ENCODE measurements at places on chromosomes 13 and 19. TPM values are rescaled to one million over a fixed set of nuclear protein-coding genes. Genes with fewer than 3 reads are reported as not detected.

GRCh38 chr13:30618930-30619279 is 1.2 kb downstream of the USPL1 start:
- DNase-seq, result no peak

DNA sequence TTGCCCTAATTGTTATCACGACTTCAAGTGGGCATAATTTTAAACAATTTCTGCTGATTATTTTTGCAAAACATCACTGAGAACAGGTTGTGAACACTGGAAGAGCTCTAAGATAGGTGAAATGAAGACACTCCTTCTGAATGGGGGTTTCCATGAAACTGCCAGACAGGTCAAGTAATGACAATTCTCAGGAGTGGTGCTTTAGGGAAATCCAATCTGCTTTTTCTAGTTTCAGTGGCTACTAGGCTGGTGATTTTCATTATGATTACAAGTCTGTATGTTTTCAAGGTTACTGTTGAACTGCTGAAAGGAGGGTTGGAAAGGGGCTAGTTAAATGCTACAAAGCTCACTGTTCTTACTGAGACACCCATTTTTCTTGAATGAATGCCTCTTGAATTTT is 1724.2 kb downstream of the PCDH9 start:
- no peak for DNase-seq

- DNase-seq, result no peak
Observed at GRCh38 chr19:48210005-48210404, 39.5 kb downstream of the ZSWIM9 start.

DNA sequence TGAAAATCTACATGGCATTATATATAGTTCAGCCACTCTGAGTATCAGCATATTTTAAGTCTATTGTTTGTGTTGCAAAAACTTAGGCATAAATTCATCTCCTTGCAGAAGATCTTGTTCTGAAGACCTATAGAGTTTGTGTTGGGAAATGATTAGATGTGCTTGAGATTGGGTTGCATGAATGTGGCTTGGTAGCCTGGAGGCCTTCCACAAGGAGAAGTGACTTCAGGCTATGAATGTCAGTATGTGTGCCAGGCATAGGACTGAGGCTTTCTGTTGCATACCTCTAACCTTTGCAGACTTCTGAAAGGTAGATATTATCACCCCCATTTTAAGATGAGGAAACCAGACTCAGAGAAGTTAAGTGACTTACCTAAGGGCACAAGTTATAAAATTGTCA is 188.6 kb downstream of the OLFM4 start:
- DNase-seq, result no peak

- DNase-seq, result no peak
Observed at GRCh38 chr19:51541458-51542357, 10.2 kb upstream of the SIGLEC6 start.

The EIF3K gene
- total RNA-seq, result 229 TPM

GRCh38 chr13:77370888-77371287 is 44.0 kb upstream of the MYCBP2 start:
- no peak for DNase-seq

The ZNF296 gene
- total RNA-seq, result 1.7 TPM

DNA sequence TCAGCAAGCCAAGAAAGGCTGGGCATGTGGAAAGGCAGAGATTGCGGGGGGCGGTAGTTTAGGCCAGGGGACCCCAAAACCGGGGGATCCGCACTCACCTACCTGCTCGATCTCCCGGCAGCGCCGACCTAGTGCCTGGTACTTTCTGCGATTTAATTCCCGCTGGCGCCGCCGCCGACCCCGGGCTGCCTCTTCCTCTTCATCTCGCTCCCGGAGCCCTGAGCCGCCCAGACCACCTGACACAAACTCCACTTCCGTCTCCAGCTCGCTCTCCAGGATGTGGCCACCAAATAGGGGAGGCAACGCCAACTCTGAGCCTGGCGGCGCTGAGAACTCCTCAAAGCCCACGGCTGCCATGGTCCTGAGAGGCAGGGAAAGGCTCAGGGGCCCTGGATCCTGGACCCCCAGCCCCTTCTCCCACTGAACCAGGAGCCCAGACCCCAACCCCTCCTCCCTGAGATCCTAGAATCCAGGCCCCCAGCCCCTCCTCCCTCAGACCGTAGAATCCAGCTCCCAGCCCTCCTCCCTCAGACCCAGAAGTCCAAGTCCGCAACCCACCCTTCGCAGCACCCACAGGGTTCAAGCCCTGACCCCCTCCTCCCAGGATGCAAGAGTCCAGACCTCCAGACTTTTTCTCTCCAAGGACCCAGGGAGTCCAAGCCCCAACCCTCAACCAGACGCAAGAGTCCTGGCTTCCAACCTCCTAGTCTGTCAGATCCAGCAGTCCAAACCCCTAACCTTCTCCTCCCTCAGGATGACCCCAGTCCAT is 933 bp downstream of the TFPT start:
- DNase-seq, result peak; percentile 66

DNA sequence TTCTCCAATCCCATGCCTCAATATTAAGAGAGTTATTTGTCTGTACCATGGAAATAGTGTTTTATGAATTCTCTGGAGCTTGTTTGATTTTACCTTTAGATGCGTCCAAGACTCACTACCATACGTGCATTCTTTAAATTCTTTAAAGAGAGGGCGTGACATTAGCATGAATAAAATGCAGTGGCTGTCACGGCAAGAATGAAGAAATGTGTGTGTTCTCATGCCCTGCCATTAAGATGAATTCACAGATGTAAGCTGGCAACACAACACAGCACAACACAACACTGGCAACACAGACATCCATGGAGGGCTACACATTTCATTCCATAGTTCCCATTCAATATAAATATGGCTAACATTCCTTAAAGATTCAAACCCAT is 213.4 kb downstream of the ENOX1 start:
- no peak for DNase-seq

DNA sequence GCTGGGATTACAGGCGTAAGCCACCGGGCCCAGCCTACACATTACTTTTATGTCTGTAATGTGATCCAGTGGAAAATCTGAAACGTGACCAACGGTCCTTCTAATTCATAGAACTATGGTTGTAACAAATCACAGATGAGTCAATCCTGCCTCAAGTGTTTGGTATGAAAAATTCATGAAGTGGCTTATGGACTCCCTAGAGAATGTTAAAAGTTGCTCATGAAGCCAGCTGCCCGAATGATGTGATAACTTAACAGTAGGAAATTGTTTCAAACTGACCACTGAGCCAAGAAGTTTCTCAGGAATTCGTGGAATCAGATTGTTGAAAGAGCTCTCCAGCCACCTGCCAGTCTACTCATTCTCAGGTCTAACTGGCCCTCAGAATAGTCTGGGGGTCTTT is 59.4 kb upstream of the FARP1 start:
- DNase-seq, result no peak

DNA sequence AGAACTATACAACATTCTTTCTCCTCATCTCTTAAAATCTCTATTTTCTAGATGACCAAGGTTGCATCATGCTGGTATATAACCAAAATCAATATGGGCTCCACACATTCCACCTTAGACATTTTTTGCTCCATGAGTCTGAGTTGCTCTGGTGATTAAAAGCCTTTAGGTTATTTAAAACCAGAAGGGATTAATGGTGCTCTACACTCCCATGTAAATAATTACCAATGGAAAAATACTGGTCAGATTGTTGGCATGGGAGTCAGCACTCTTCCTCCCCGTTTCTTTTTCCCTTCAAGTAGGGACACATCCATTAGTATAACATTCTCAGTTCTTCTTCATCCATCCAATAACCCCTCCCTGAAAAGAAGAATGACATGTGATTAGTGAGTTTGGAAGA is 747.7 kb downstream of the PCDH17 start:
- DNase-seq, result no peak

The CATSPERD gene
- total RNA-seq, result 6.4 TPM

DNA sequence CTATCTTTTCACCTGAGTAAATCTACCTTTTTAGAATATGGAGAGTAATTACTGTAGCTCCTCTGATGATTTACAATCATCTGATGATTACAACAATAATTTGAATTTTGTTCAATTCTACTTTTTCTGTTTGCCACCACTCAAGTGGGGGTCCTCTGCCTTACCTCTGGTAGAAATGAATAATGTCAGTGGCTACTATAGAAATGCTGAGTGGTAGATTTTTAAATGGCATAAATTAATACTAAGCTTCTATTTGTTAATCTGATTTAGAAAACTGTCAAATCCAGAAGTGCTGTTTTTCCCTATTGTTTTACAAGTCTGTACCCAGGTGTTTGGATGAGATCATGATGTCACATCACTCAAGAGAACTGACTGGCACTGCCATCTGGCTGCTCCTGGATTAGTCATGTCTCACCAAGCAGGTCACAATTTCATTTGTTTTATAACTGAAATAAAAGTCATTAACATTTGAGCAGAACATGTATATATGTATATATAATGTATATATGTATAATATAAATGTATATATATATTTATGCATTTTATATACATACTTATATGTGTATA is 494.8 kb downstream of the TBC1D4 start:
- DNase-seq, result no peak

GRCh38 chr13:36966404-36966803 is 32.7 kb downstream of the ALG5 start:
- no peak for DNase-seq

The SLC10A2 gene
- total RNA-seq, result not detected

The SIGLEC8 gene
- total RNA-seq, result 3.0 TPM

GRCh38 chr13:23567906-23568460 is 2.2 kb upstream of the TNFRSF19 start:
- DNase-seq, result no peak

GRCh38 chr13:65063753-65064152 is 2166.4 kb downstream of the PCDH9 start:
- no peak for DNase-seq

DNA sequence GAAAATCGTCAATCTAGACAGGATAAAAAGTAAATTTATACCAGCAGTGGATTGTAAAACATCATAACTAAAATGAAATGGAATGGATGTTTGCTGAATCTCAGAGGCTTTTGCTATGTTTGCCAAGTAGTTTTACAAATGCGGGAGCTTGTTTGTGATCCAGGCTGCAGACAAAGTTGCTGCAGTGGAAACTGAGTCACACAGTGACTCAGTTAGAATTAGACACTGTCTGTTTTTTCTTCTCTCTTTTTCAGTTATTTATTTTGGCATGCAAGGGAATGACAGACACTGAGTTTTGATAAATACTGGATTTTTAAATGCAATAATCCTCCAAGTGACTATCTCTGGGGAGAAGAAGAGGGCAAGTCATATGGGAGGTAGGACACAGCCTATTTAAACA is 4.6 kb upstream of the PNMA8A start:
- DNase-seq, result no peak

The MISP3 gene
- 7.1 TPM for total RNA-seq

GRCh38 chr13:74683411-74683810 is 549.2 kb upstream of the KLF12 start:
- no peak for DNase-seq

The TICAM1 gene
- total RNA-seq, result 14.6 TPM

GRCh38 chr13:101916775-101917474 is 464.4 kb downstream of the ITGBL1 start:
- DNase-seq, result no peak

GRCh38 chr13:37984357-37984756 is 114.8 kb upstream of the TRPC4 start:
- no peak for DNase-seq

- DNase-seq, result peak; percentile 22
Observed at GRCh38 chr19:30062907-30063649, 121.0 kb downstream of the URI1 start.

GRCh38 chr13:39297664-39298171 is 259.5 kb downstream of the NHLRC3 start:
- no peak for DNase-seq

- no peak for DNase-seq
Observed at GRCh38 chr19:17543986-17544385, 11.5 kb upstream of the COLGALT1 start.

DNA sequence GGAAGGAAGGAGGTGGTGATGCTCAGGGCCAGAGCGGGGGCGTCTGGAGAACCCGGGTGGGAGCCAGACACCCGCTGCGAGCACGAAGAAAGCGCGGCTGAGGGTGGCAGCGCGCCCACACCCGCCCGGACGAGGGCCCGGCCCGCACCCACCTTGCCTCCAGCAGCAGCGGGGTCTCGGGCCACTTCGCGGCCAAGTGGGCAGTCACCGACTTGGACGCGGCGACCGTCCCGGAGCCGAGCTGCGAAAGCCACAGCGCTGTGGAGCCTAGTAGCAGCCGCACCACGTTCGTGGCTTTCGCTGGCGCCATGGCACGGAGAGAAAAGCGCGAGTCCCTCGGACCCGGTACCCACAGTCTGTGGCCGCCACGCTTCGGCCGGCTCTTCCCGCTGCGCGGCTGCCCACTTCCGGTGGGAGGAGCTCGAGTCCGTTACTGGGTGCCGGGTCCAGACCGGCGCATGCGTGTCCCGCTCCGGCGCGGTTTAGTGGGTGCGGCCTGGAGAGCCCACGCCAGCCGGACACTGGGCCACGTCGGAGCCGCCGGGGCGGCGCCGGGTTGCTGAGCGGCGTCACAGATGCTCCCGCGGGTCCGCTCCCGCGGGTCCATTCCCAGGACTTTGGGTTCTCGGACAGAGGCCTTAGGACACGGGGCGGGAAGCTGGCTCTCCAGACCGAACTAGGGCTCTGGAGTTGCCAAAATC is at the start of gene UGGT2:
Gene UGGT2 (minus strand): TSS at position 399 of the 701 bp plus-strand sequence. CDS start 89 bp downstream, at position 310.
- DNase-seq, result peak; percentile 97

All from lower lobe of right lung (tissue), 2 donors.